ENCODE measurements at places on chromosomes 4 and X.

DNA sequence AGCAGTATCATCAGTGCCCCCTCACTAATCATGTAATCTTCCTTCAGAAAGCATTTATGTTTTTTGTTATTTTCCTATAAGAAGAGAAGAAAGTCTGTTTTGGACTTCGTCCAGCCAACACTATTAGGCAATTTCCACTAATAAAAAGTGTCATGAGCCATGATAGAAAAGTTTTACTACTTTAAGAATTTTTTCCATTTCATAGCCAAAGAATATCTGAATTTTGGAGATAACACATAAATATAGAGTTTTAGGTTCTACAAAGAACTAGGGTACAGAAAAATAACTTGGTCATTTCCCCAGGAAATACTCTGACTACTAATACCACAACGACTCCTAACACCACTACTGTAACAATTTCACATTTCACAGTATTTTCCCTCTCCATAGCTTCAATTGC is 41.8 kb upstream of the VEGFC start:
- DNase-seq = no peak

DNA sequence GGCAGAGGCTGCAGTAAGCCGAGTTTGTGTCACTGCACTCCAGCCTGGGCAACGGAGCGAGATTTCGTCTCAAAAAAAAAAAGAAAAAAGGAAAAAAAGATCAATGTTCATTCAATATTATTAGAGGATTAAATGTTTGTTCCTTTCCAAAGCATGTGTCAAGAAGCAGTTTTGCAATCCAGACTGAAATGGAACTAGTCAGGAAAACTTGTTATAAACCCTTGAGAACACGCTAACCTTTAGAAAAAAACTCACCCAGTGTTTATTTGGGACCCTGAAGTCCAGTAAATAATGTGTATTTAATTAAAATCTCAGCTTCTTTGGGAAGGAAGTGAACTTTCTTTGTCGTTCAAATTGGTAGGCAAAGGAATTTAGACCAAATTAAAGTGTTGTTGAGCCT is 16.4 kb upstream of the PRSS12 start:
- no peak for DNase-seq

GRCh38 chr4:18422685-18423084 is 401.1 kb upstream of the LCORL start:
- DNase-seq = no peak

DNA sequence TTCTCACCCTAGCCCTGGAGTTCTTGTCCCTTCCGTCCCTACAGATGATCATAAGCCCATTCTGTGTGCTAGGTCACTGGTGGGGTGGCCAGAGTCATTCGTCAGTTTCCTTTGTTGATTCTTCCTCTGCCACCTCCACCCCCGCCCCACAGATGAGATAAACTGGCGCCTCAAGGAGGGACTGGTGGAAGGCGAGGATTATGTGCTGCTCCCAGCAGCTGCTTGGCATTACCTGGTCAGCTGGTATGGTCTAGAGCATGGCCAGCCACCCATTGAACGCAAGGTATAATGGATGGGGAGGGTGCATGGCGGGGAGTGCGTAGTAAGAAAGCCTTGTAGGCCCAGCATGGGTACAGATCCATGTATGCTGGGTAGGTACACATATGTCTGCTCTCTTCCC is 6.4 kb downstream of the USP11 start:
- no peak for DNase-seq

GRCh38 chr4:52358883-52359321 is 300.2 kb downstream of the USP46 start:
- DNase-seq = no peak

DNA sequence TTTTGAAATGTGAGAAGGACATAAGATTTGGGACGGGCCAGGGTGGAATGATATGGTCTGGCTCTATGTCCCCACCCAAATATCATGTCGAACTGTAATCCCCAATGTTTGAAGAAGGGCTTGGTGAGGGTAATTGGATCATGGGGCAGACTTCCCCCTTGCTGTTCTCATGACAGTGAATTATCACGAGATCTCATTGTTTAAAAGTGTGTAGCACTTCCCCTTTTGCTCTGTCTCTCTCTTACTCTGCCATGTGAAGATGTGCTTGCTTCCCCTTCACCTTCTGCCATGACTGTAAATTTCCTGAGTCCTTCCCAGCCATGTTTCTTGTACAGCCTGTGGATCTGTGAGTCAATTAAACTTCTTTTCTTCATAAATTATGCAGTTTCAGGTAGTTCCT is 17.5 kb downstream of the MTMR8 start:
- DNase-seq = no peak

- no peak for DNase-seq
Observed at GRCh38 chr4:52824603-52825459, 37.3 kb upstream of the RASL11B start.

- no peak for DNase-seq
Observed at GRCh38 chr4:167702391-167702790, 389.9 kb upstream of the ANXA10 start.

DNA sequence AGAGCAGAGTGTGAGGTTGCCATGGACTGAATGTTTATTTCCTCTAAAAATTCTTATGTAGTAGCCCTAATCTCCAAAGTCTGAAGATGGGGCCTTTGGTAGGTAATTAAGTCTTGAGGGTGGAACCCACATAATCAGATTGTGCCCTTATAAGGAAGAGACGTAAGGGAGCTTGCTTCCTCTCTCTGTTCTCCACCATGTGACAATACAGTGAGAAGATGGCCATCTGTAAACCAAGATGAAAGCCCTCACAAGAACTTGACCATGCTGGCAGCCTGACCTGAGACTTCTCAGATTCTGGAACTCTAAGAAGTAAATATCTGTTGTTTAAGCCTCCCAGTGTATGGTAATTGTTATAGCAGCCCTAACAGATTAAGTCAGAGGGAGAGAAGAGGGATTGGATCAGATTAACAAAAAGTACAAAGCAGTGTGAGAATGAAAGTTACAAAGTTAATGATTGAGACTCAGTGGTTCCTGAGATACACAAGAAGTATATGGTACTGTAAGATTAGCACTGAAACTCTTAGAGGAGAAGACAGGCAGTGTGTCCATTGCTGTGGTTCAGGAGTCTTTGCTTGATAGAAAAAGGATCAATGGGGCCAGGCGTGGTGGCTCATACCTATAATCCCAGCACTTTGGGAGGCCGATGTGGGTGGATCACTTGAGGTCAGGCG is 82.5 kb upstream of the GC start:
- DNase-seq = no peak

- no peak for DNase-seq
Observed at GRCh38 chrX:101260435-101260834, 30.7 kb downstream of the TAF7L start.

DNA sequence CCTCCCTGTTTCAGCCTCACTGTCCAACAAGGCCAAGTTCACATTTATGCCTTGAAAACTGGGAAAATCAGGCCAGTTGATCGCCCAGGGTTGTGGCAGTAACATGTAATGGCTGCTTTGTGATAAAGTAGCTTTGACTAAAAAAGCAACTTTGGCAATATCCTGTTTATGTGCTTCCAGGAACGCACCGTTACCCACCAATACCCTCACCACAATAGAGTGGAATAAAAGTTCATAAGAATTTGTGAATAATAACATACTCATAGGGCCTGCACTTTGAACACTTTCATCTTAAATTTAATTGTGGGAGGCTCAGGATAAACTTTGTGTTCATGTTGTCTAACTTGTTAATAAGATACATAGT is 80.7 kb upstream of the MAML3 start:
- no peak for DNase-seq

GRCh38 chr4:93981594-93981993 is 153.0 kb downstream of the ATOH1 start:
- DNase-seq = no peak

GRCh38 chrX:133364865-133365264 is 50.4 kb downstream of the GPC4 start:
- no peak for DNase-seq

DNA sequence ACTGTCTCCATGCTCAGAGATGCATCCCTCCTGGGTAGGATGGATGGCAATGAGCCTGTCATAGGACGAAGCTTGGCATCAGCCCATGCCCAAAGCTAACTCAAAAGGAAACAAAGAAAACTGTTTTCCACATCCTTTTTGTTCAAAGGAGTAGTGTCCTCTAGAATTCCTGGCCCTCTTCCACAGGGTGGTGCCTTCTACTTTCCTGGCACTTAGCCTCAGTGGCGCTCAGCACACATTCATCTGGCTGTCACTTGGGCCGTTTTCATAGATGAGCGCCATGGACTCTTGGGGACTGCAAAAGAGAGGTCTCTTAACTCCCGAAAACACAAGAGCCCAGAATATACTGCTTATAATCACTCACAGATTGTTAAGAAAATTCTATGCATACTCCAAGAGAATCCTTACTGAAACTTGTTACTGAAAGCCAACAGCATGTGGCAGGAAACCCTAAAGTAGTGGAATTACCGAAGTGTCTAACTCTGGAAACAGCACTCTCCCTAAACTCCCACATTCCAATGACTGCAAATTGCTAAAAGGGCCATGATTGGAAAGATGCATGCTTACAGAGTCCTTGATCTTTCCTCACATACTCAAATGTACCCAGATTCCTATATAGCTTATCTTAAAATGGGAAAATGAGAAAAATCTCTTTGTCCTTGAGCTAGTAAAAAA is 110.0 kb downstream of the HS6ST2 start:
- DNase-seq = no peak

DNA sequence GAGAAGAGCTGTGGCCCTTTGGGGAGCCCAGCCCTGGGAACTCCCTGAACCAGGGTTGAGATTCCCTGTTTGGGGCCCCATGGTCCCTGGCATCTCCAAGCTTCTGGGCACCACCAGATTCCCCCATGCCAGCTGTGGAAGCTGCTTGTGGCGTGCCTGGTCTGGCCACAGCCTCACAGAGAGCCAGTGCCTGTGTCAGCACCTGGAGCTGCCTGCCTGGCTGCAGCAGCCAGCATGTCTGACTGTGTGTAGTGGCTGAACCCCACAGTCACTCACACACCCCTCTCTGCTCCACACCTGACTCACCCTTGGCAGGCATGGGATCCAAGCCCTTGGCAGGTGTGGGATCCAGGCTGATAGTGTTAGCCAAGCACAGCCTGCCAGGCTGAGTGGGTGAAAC is 97.2 kb upstream of the GALNTL6 start:
- no peak for DNase-seq

- no peak for DNase-seq
Observed at GRCh38 chr4:41792166-41792565, 43.6 kb upstream of the PHOX2B start.

DNA sequence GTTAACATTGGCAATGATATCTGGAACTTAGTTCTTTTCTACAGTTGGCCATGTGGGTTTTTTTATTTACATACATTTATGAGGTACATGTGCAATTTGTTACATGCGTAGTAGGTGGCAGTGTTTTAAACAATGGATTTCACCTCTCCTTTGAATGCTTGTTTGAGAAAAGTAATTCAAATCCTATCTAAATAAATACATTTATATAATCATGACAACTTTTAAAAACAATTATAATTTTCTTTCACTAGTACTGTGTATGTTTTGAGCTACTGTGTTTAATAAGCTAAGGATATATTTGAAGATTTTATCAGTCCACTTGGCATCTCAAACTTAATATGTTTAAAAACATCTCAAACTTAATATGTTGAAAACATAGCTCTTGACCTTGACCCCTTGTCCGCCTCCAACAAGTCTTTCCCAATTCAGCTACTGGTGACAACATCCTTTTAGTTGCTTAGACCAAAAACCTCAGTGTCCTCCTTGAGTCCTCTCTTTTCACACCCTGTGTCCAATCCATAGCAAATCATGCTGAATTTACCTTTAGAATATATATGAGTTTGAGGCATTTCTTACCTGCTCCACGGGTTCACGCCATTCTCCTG is 14.5 kb downstream of the GUCY1B1 start:
- DNase-seq = no peak

DNA sequence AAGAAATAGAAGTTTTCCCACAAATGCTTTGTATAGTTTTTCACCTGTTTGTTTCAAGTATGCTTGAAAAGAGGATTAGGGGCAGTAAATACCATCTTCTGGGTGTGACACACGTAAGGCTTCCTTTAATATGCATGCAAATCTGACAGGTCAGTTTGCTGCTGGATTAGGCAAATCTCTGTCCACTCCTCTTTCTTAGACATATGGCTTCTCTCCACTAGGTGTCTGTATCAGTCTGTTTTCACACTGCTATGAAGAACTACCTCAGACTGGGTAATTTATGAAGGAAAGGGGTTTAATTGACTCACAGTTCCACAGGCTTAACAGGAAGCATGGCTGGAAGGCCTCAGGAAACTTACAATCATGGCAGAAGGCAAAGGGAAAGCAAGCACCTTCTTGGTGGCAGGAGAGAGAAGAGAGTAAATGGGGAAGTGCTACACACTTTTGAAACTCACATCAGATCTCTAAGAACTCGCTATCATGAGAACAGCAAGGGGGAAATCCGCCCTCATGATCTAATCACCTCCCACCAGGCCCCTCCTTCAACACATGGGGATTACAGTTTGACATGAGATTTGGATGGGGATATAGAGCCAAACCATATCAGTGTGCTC is 66.9 kb downstream of the TAB3 start:
- no peak for DNase-seq
